ENCODE measurements at places on chromosomes 5 and 9. TPM values are rescaled to one million over a fixed set of nuclear protein-coding genes. Genes with fewer than 3 reads are reported as not detected.

GRCh38 chr9:21988056-21988990 lies 5.9 kb downstream of the CDKN2A start:
- DNase-seq, result no peak

DNA sequence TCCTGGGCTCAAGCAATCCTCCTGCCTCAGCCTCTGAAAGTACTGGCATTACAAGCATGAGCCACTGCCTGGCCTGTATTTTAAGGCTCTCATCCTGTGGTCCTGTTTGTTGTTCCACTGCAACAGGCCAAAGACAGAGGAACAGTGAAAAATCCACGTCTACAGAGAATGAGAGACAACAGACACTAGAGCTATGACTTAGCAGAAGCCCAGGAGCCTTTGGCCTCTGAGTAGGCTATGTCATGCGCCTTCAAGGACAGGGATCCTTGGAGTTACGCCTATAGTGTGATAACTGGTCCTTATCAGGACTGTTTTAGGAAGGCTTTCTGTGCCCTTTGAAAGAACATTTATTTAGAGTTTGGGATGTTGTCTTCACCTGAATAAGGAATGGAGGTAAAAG lies 10.5 kb downstream of the POC5 start:
- no peak for DNase-seq

DNA sequence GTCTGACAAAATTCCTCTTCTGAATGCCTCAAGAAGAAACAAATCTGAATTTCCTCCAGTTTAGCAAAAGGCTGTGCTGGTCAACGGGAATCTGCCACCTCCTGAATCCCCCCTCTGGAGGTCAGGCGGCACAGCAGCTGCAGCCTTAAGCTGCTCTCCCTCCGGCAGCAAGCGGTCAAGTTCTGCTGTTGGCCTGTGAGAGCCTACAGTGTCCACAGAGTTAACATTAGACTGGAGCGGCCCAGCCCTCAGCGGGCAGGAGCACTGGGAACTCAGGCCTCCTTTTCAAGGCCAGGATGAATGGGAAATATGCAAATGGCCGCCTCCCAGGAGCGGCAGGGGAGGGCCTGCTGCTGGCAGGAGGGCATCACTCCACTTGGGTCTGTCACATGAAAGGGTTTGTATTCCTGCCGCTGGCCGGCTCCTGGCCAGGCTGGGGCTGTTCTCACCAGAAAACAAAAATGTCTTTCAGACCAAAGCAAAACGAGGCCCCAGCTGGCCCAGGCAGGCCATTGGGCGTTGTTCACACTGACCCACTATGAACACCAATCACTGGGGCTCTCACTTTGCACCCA lies 8.2 kb downstream of the ACSL6 start:
- peak; percentile 11 for DNase-seq

DNA sequence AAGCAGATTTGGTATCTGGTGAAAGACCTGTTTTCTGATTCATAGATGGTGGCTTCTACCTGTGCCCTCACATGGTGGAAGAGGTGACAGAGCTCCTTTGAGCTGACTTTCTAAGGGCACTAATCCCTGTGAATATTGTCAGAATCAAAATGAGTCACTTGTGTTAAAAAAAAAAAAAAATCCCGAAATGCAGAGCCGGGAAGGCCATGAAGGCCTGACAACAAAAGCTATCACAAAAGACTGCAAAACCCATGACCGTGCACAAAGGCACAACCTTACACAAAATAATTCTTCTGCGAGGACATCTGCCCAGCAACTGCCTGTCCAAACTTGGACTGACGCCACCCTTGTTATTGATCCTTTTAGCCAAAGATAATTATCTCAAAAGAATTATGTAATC lies 19.6 kb upstream of the UBTD2 start:
- peak; percentile 47 for DNase-seq

DNA sequence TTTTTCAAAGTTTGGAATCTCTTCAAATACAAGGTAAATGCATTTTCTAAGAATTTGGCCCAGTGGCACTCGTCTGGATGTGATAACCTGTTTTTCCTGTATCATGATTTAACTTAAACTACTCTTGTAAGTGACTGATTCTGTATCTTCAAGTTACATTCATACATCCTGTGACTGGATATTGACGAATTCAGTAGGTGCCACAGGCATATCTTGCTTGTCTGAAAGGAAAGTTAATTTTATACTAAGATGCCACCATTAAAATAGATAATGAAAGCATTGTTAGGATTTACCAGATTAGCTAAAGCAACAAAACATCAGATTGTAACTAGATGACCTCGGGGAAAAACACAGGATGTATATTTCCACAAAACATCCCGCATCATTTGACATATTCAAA lies 175.3 kb upstream of the ZNF608 start:
- DNase-seq, result peak; percentile 55

- no peak for DNase-seq
Measured at GRCh38 chr5:2387634-2388325, 363.7 kb downstream of the IRX2 start.

GRCh38 chr9:19028835-19029451 lies 4.1 kb downstream of the SAXO1 start:
- peak; percentile 72 for DNase-seq

DNA sequence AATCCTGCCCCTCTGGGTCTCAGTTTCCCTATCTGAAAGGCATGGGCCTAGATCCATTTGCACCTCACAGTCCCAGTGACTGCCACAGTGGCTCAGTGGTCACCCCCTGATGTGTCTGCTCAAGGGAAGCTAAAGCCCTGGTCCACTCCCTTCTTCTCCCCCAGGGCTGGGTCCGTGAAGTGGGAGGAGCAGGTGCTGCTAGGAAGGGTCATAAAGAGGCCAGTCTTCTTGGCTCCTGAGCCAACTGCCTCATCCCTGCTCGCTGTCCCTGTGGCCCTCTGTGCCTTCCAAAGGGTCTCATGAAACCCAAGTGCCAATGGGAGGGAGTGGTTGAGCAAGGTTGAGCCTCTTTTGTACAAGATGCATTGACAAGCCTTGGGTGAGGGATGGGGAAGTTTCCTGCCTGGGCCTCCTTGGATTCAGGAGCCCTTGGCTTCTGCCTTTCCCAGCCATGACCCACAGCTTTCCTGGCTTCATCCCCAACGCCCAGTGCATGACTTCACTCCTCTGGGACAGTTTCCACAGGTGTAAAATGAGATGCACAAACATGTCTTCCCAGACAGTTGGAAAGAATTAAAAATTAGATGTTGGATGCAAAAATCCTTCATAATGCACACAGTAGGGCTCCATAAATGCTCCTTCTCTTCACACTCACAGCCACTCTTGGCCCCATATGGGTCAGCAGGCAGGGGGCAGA lies 1.6 kb upstream of the SLC6A7 start:
- DNase-seq, result no peak

DNA sequence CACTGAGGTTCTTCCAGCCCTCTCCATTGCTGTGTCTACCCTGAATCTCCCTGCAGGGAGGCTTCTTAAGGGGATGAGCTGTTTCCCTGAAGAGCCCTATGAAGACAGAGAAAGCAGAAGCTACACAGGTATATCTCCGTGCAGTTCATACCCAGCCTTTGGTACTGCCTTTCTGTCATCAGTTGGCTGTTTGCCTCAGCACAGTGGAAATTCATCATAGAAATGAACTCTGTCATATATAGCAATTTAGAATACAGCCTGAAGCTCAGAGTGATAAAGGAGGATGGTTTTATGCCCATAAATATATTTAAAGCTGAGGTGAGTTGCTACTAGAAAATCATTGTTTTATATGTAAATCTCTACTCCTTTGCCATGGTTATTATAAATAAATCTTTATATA lies 42.6 kb upstream of the KCNN2 start:
- no peak for DNase-seq

DNA sequence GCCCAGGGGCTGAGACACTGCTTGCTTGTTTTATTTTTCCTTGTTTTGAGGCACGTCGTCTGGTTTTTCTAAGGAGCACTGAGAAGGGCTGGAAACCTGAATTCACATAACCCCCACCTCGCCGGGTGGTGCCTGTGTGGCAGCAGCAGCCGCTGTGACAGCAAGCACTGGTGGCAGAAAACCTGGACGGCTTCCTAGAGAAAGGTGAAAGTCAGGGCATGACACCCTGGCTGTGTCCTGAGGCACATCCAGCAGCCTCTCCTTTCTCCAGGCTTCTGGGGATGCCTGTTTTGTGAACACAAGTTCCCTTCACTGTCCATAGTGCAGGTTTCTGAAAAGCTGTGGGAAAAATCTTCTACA lies 29.2 kb downstream of the MRPL36 start:
- no peak for DNase-seq

- no peak for DNase-seq
Measured at GRCh38 chr5:28403846-28404245, 1365.5 kb upstream of the CDH9 start.

DNA sequence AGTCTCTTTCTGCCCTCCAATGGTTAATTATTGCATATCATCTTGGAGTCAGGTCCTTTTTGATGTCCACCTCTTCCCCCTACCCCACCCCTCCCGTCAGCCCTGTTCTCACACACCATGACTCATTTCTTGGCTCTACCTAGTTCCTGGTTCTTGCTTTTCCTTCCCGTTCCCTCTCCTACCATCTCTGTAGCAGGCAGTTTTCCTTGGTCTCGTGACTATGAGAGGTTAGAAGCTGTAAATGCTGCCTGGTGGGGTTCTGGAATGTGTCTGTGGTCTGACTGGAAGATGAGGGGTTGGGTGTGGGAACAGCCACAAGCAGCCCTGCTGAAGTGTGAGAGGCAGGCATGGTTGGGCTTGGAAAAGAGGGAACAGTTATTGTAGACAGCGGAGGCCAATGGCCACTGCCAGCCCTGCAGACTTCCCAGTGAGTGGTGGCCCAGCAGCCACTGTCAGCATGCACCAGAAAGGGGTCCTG lies 18.2 kb downstream of the SLC22A5 start:
- peak; percentile 44 for DNase-seq

The DMGDH gene
- total RNA-seq, result not detected

The APBA1 gene
- total RNA-seq, result 0.53 TPM

The LRRC26 gene
- not detected for total RNA-seq

The TXNDC8 gene
- not detected for total RNA-seq

The ODF2 gene
- total RNA-seq, result 37.7 TPM

The NUDT12 gene
- total RNA-seq, result 29.3 TPM

The NOL8 gene
- total RNA-seq, result 37.9 TPM

All from SK-MEL-5 (cell line).